Airway epithelial cell (primary cell): ENCODE measurements at places on chromosomes 12 and 14. TPM values are rescaled to one million over a fixed set of nuclear protein-coding genes. Genes with fewer than 3 reads are reported as not detected.

TAS2R13 gene
- total RNA-seq, result 0.14 TPM in 1 of 2 replicates, not detected in the other

OXA1L gene
- total RNA-seq, result 67.5 and 105 TPM in 2 replicates

SUDS3 gene
- total RNA-seq, result 30.5 and 49.1 TPM in 2 replicates

JDP2 gene
- total RNA-seq, result 26.0 and 29.2 TPM in 2 replicates

ERH gene
- 101 TPM in 2 replicates for total RNA-seq

NDUFA12 gene
- total RNA-seq, result 145 and 236 TPM in 2 replicates

MIPOL1 gene
- 7.8 and 8.4 TPM in 2 replicates for total RNA-seq

ISM2 gene
- 0.14 TPM in 1 of 2 replicates, not detected in the other for total RNA-seq

PZP gene
- total RNA-seq, result not detected in 2 replicates

RNF212B gene
- total RNA-seq, result not detected in 2 replicates

MLF2 gene
- total RNA-seq, result 329 and 348 TPM in 2 replicates

METTL3 gene
- 27.8 and 34.0 TPM in 2 replicates for total RNA-seq

SYCP3 gene
- total RNA-seq, result not detected in 2 replicates

DEPDC4 gene
- 2.0 and 3.1 TPM in 2 replicates for total RNA-seq
